Stimulated activated CD8-positive, alpha-beta memory T cell treated with anti-CD3 and anti-CD28 coated beads, Interleukin-15, amount 100 ng/mL, for 48 hours (primary cell): ENCODE measurements at places on chromosomes 7 and 10.
A peak's percentile ranks its signal among the peaks of the same experiment; 100 is the strongest.

- no peak for DNase-seq
Measured at GRCh38 chr10:114631666-114632417, 26.2 kb downstream of the ABLIM1 start.

GRCh38 chr10:124302951-124303505 lies 115.7 kb downstream of the OAT start:
- no peak for DNase-seq

- peak; percentile 18 for DNase-seq
Measured at GRCh38 chr10:79562135-79562756, 2.0 kb upstream of the SFTPA2 start.

- DNase-seq = no peak
Measured at GRCh38 chr7:44603193-44603592, 3.2 kb upstream of the OGDH start.

GRCh38 chr10:91996266-91996665 lies 72.7 kb downstream of the BTAF1 start:
- no peak for DNase-seq

GRCh38 chr10:3400348-3400747 lies 227.8 kb upstream of the PITRM1 start:
- DNase-seq = no peak

GRCh38 chr10:89670926-89671325 lies 25.9 kb upstream of the PANK1 start:
- DNase-seq = no peak

DNA sequence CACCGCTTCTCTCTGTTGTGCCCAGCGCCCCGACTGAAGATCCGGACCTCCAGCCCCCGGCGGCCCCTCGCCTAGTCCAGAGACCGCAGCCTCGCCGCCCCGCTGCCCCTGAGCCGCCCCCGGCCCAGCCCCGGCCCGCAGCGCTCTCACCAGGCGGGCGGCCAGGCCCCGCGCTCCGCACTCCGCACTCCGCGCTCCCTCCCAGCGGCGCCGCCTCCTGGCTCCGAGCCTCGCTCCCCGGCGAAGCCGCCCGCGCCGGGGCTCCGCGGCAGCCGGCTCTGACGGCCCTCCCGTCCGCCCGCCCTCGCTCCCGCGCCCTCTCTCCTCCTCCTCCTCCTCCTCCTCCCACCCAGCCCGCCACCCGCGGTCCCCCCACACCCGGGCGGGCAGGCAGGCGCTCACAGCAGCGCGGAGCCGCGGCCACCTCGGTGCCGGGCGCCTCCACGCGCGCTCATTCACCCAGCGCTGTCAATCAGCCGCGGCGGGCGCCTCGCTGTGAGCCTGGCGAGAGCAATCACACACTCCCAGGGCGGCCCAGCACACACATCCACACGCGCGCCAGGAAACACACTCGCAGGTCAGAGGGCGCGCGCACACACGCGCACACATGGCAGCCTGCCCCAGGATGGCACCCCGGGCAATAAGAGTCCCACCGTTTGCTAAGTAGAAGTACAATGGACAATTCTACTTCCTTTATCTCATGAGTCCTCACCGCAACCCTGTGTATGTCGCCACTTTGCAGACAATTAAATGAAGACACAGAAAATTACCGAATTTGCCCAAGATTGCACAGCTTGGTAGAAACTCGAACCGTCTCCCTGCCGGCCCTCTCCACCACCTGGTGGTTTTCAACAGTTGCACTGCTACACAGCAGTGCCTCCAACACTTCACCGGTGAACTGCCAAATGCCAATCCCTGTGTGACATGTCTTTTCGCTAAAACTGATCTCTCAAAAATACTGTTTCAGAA lies at the start of gene PRRT4:
Gene PRRT4, minus strand, starts transcription at position 280 of the 969 bp plus-strand sequence.
- no peak for DNase-seq
